ENCODE measurements at places on chromosomes 7 and 10.

DNA sequence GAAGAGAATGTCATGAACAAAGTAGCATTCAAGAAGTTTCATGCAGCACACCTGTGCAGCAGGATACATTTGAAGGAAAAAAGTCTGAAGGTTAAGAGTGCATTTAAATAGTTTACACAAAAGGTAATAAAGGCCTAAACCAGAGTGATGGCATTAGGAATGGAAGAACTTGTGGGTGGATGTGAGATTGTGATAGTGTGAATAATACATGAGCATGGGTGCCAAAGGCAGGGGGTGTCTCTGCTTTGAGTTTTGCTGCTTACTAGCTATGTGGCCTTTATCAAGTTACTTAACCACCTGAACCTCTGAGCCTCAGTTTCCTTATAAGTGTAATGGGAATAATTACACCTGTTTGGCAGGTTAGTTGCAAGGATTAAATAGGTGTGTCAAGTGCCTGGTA is 21.0 kb downstream of the AGK start:
- H3K4me1 ChIP-seq = no peaks in the 10 kb centered on the region
- no peak for DNase-seq
- no peaks in the 10 kb centered on the region for H3K27me3 ChIP-seq
- no peak overlapping the region for H3K4me3 ChIP-seq

GRCh38 chr10:8039321-8039881 is 15.1 kb upstream of the GATA3 start:
- H3K27ac ChIP-seq = no peak overlapping the region
- no peak for DNase-seq
- H3K4me1 ChIP-seq = peaks cover 35% of the 10 kb centered on the region
- H3K27me3 ChIP-seq = peaks cover 93% of the 10 kb centered on the region

- no peaks in the 10 kb centered on the region for H3K36me3 ChIP-seq
- no peaks in the 10 kb centered on the region for H3K4me1 ChIP-seq
- H3K4me3 ChIP-seq = no peak overlapping the region
- H3K27ac ChIP-seq = no peak overlapping the region
- no peaks in the 10 kb centered on the region for H3K27me3 ChIP-seq
Measured at GRCh38 chr10:116770281-116770680, 27.9 kb upstream of the HSPA12A start.

- H3K4me1 ChIP-seq = peaks cover 6% of the 10 kb centered on the region
- H3K27me3 ChIP-seq = no peaks in the 10 kb centered on the region
- H3K27ac ChIP-seq = no peak overlapping the region
- no peak for DNase-seq
- no peak overlapping the region for H3K4me3 ChIP-seq
- H3K36me3 ChIP-seq = no peaks in the 10 kb centered on the region
Measured at GRCh38 chr7:75928568-75928914, 13.6 kb downstream of the POR start.

DNA sequence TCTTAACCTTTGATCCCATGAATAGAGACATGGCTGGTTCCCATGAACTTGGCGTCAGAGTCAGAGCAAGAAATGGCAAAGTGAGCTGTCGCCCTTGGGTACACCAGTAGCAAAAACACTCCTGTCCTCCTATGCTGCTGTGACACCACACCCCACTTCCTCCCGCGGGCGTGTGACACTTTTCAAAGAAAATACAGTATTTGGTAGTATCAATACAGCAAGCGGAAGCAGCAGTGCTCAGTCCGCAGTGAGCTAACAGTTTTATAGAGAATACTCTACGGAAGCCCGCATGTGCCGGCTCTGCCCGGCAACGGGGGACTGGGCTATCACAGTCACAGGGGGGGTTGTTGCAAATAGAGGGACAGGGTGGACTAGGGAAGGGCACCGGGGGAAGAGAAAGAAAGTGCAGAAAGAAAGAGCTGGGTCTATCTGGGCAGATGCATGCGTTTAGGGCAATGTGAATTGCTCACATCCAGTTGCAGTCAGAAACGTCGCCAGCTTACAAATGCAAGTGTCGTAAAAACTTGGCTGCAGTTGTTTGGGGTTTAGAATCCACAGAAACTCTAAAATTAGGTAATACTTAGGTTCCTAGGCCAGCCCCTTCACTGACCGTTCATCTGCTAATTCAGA is 49.8 kb downstream of the PRKCQ start:
- H3K4me3 ChIP-seq = peak overlapping the region; percentile 33
- H3K4me1 ChIP-seq = peaks cover 49% of the 10 kb centered on the region
- no peaks in the 10 kb centered on the region for H3K27me3 ChIP-seq
- peaks cover 7% of the 10 kb centered on the region for H3K36me3 ChIP-seq

DNA sequence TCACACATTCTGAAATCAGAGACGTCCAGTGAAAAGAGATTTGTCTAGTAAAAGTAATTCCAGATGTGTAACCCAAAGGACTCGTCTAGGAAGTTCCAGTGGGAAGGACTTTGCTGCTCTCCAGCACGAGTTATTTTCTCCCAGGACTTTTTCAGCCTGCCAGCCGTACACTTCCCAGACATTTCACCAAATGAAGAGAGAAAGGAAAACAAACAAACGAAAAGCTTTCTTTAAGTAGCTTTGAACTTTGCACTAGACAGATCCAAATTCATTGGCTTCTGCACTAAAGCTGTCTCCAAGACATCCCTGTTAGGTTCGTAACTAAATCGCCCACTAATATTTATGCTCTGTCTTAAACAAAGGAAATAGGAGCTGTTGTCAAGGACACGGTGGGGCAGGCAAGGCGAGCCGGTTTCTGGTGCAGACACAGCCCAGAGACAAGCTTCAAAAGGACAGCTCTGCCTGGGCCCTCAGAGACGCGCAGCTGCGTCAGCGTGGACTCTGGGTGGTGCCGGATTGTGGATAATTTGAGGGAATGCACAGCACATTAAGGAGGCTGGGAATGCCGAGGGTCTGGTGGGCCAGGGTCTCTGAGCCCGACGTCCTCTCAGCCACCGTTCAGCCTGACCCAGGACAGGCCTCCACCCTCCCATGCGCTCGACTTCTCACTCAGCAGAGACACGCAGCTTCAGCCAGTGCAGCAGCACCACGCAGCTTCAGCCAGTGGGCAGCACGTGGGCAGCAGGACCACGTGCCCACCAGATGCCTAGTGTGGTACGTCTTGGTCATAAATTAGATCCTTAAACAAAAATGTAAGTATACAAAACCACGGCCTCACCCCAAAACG is 64.1 kb upstream of the INSIG1 start:
- H3K4me1 ChIP-seq = no peaks in the 10 kb centered on the region
- no peak overlapping the region for H3K4me3 ChIP-seq
- no peak overlapping the region for H3K27ac ChIP-seq
- H3K27me3 ChIP-seq = no peaks in the 10 kb centered on the region
- DNase-seq = no peak
- no peaks in the 10 kb centered on the region for H3K36me3 ChIP-seq

All from effector memory CD4-positive, alpha-beta T cell (primary cell).